Esophagus muscularis mucosa (tissue), 4 donors: ENCODE measurements at places on chromosomes 2 and 18.

- peak; percentile 95 for DNase-seq
Measured at GRCh38 chr2:15730545-15731212, 139.0 kb downstream of the DDX1 start.

GRCh38 chr2:203619267-203619878, 84.3 kb upstream of the RAPH1 start:
- no peak for DNase-seq

DNA sequence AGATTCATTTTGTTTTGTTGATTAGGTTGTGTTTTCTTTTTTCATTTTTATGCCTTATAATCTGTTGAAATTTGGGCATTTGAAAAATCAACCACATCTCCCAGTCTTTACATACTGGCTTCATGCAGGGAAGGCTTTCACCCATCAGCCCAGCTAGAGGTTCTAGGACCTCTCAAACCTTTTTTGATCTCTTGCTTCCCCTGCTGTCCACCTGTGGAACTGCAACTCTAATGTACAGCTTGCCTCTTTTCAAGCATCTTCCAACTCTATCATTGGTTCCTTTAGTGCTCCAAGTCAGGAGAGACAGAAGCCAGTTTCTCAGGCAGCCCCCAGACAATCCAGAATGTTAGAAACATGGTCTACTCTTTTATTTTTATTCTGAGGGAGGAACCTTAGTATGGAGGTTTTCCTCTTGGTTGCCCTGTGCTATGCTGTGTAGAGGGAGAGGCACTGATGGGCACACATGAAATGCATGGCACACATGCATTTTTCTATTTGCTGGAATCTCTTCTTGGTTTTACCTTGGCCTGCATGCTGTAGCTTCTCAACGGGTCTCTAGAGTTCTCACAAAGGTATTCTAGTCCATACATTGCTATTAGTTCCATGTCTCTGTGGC, 107.2 kb upstream of the L3MBTL4 start:
- DNase-seq, result no peak

GRCh38 chr2:133651861-133652260, 83.6 kb upstream of the NCKAP5 start:
- DNase-seq, result no peak

DNA sequence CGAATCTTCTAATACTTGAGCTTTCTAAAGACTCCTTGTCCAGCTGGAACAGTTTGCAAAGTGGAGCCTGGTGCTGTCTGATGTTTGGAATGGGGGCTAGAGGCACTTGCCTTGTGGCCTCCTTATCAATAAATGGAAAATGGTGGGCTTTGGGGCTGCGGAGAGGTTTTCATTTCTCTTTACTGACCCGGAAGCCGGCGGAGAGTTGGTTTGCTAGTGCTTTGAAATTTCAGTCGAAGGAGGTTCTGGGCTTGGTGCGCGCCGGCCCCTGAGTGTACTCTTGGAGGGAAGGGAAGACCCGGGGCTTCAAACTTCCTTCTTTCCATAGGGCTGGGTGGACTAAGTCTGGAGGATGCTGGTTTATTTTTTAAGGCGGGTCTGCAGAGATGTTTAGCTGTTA, 714 bp downstream of the RPIA start:
- no peak for DNase-seq

DNA sequence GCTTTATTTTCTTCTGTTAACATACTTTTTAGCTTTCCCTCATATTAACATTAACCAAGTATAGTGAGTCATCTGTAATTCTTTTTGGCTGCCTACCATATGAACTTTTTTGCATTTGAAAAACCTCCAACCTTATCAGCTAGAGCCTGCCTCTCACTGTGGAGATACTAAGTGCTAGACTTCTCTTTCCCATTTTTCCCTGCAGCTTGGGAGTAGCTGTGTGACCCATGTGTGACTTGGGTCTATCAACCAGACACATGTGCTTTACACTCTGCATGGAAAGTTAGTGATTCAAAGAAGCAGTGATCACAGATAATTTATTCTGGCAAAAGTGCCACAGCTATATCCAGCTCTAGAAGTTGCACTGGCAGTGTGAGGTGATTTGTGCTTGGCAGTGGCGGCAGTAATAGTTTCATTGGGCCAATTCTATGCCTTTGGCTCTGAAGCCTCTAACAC, 36.3 kb downstream of the PREPL start:
- DNase-seq, result no peak

DNA sequence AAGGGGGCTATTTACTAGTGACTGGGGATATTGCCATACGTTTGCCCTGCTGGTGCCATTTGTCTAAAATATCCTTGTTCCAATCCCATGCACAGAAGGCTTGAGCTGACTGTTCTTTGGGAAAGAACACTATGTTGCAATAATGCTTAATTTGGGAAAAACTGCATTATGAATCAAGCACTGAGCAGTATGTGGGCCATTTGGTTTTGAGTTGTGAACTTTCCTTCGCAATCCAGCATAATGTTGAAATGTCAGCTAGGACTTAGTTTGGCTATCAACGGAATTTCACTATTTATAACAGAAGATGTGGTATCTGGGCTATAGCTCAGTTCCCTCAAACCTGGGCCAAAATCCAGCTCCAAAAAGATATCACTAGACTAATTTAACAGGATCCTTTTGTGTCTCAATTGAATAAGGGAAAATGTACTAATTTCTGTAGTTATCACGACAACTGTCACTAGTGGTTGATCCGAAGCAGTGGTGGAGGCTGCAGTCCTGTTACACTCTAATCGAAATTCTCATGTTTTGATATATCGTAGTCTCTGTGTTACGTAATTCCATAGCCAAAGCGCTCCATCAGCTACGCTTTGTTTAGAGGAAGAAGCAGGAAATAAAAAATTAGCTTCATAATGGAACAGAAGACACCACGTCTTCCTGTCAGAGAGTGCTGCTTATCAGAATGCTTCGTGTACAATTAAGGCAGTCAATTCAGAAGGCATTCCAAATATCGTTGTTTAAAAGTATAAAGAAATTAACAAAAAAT, 686.8 kb upstream of the SALL3 start:
- no peak for DNase-seq

DNA sequence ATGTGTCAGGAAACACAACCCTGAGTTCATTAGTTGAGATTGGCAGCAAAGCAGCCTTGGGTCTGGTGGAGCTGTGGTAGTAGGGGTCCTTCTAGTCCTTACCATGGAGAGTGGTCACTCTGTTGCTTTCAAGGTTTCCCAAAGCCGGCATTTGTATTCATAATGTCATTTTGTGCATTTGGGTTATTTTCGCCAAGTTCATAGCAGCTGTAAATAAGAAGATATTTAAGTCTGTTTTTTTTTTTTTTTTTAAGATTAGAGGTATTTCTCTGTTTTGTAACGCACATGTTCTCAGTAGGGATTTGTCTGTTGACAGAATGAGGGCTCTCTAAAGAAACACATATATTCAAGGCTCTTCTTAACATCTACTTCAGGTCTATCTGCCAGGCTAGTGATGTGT, 114.1 kb downstream of the PRPF40A start:
- no peak for DNase-seq

DNA sequence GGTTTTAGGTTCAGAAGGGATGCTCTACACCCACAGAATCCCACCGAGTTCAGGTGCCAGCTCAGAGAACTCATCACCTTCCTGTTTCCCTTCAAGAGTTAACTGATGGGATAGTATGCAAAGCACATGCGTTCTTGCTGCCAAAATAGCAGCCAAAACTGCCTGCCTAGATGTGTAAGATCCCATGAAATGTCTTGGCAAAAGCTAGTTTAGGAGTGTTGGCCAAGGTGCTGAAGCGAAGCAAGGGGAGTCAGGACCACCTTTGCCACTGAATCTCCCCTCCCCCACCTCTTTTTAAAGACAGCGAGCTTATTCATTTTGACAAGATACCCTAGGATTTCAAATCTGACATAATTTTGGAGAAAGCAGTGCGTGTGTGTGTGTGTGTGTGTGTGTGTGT, 2.1 kb downstream of the DOCK10 start:
- DNase-seq, result no peak

GRCh38 chr2:78699696-78700095, 325.8 kb upstream of the REG3G start:
- DNase-seq, result no peak

DNA sequence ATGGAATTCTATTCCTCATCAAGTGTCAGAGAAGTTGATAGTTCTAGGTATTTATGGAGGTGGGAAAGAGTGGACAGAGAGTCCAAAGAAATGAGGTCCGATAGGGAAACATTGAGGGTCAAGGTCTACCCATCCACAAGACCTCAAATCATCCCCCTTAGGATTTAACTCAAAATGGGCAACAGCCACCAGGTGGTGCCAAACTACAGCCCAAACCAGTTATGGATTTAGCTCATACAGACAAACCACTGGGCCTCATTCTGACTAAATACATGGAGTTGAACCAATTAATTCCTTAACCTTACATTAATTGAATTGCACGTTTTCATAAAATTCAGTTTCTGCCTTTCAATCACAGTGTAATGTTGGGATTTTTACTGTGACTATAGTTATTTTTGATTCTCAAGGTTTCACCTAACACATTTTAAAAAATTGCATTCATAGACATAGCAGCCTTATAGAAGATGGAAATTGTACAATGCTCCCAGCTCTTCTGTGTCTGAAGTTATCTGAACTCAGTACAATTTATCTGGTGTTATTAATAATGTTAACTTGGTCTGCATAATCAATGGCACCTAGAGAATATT, 98.2 kb upstream of the HNMT start:
- DNase-seq, result no peak

DNA sequence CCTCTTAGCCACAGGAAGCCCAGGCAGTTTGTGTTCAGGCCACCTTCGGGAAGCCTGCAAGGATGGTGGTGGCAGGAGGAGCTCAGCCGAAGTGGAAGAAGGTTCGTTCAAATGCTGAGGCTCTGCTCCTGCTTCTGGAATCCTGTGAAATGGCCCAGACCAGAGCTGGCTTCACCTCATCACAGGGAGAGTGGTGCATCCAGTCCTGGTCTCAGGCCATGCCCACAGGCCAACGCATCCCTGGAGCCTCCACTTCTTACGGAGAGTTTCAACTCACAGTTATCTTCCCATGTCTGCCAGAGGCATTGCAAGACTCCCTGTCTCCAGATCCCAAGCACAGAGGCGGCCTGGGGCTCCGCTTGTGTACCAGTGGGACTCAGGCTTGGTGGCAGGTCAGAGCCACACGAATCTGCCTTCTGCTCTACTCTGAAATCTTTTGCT, 82.3 kb downstream of the NDUFA10 start:
- no peak for DNase-seq

DNA sequence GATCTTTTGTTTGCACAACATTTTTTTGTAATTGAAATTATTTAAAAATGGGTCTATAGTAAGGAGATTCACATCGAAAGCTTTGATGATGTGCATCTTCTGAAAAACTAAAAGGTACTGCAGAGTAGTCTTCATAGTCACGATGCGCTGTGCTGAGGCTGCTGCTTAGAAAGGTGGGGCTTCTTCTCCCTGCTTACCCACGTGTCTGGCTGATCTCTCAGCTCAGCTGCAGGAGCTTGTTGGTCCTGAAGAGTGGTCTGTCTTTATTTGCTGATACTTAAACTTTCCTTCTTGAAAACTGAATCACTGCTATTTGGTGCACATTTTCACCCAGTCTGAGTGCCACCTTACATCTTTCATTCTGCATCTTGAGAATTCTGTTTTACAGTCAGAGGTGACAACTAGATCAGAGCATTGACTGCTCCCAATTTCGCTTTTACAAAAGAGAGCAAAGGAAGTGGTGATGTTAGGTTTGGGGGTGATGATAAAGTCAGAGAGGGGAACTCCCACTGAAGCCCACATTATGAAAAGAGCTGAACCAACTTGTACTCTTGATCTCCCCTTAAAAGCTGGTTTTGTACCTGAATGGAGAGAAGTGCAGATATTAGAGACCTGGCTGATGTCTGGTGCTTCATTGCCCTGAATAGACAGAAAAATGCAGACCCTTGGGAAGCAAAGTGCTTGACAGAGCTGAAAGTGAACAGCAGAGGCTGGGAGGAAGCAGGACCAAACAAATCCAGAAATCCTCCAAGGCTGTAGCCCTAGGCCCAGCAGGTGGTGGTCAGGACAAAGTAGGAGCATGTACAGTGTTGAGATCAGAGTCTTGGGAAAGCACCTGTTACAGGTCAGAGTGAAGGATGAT, 984.5 kb downstream of the TSN start:
- DNase-seq, result no peak

DNA sequence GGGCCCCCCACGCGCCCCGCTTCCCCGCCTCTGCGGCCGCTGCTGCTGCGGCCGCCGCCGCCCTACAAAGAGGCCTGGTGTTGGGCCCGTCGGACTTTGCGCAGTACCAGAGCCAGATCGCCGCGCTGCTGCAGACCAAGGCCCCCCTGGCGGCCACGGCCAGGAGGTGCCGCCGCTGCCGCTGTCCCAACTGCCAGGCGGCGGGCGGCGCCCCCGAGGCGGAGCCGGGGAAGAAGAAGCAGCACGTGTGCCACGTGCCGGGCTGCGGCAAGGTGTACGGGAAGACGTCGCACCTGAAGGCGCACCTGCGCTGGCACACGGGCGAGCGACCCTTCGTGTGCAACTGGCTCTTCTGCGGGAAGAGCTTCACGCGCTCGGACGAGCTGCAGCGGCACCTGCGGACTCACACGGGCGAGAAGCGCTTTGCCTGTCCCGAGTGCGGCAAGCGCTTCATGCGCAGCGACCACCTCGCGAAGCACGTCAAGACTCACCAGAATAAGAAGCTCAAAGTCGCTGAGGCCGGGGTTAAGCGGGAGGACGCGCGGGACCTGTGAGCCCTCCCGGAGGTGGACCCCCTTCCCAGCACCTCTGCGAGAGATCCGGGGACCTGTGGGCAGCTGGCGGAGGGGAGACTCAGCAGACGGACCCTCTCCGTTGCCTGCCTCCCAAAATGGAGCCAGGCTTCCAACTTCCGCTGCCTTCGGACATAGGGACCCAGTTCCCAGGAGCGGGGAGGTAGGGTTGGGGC, 1.9 kb downstream of the SP5 start:
- peak; percentile 86 for DNase-seq

DNA sequence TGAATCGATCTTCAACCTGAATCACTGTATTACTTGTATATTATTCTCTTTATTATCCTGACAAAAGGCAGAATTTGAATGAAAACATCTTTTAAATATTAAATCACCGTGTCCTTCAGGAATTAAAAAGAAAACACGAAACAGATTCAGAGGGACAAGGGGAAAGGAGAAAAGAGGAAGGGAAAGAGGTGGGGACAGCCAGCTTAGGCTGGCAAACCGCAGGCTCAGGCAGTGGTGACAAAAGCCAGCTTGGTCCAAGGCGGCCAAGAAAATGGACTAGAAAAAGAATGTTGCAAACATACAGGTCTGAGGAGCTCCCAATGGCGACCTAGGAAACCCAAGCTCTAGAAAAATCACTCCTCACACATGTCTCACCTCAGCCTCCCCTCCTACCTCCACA, 6.8 kb downstream of the B4GALT6 start:
- no peak for DNase-seq

DNA sequence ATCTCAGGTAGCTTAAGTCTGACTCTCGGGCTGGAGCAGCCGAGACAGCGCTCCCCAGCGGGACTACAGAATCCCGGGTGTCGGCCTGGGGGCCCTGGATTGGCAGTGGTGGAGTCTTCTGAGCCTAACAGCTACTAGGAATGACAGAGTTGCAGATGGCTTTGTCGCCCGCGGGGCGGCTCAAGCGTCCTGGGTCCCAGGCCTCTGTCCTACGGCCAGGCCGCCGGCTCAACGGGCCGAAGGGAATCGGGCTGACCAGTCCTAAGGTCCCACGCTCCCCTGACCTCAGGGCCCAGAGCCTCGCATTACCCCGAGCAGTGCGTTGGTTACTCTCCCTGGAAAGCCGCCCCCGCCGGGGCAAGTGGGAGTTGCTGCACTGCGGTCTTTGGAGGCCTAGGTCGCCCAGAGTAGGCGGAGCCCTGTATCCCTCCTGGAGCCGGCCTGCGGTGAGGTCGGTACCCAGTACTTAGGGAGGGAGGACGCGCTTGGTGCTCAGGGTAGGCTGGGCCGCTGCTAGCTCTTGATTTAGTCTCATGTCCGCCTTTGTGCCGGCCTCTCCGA, 8.8 kb downstream of the SIX2 start:
- no peak for DNase-seq

- no peak for DNase-seq
Measured at GRCh38 chr2:24122366-24123194, 554 bp downstream of the PFN4 start.
